ENCODE measurements at places on chromosomes 12 and 14. TPM values are rescaled to one million over a fixed set of nuclear protein-coding genes. Genes with fewer than 3 reads are reported as not detected.

ZC3H10 gene
- polyA plus RNA-seq: 3.7 TPM

- no peak for DNase-seq
Observed at GRCh38 chr12:87656311-87656710, 372.9 kb downstream of the C12orf50 start.

- DNase-seq: no peak
Observed at GRCh38 chr14:90499908-90500664, 103.3 kb downstream of the CALM1 start.

DNA sequence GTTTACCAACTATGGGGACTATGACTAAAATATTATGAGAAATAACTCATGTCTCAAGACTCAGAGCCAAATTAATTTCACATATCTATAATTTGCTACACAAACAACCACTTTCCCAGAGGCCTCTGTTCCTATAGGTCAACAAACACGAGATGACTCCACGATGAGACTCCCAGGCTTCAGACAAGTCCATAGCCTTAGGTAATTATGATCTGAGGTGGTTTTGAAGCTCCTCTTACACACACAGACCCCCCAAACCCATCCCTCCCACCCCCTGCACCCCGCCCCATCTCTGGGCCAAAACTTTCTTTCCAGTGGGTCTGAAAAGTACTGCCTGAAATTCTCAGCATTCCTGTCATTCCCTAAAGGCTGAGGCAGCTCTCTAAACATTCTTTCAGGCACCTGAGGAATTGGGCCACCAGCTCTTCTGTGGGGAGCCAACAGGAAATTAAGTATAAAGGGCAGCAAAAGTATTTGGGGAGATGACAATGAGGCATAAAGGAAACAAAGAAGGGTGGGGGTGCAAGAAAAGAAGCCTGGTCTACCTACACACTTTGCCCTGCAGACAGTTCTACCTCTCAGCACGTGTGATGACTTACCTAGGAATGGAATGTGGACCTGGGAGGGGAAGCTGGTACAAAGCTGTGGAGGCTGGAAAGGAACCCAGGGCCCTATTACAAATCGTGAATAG lies 143.6 kb downstream of the PAWR start:
- DNase-seq: no peak

DNA sequence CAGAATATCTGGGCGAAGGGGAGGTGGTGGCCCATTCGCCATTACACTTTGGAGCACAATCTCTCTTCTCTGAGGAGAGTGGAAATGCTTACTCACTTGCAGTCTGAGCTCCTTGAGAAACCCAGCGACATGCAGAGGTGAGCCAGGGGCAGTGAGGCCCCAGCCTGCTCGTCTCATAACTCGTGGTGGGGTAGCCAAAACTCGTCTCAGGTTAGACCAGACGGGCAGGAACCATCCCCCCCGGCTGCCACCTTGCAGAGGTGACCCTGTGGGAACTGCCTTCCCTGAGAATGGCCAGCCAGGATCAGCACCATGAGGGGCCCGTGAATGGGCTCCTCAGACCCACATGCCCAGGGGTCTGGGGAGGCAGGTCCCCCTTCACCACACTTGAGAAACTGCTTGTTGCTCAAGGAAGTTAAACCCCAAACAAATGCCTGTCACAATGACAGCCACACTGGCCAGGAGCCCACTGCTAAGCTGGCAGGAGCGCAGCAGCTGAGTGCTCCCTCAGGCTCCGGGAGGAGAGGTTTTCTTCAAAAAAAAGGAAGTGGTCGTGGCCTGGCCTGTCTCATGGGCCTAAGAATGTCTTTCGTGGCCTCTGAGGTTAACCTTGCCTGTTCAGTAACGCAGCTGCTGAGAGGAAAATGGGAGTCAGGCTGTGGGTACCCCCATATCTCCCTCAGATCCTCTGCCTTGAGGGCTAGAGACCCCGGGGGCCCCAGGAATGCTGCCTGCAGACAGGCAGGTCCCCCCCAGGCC lies 9.2 kb upstream of the ALDH2 start:
- DNase-seq: peak; percentile 24

DNA sequence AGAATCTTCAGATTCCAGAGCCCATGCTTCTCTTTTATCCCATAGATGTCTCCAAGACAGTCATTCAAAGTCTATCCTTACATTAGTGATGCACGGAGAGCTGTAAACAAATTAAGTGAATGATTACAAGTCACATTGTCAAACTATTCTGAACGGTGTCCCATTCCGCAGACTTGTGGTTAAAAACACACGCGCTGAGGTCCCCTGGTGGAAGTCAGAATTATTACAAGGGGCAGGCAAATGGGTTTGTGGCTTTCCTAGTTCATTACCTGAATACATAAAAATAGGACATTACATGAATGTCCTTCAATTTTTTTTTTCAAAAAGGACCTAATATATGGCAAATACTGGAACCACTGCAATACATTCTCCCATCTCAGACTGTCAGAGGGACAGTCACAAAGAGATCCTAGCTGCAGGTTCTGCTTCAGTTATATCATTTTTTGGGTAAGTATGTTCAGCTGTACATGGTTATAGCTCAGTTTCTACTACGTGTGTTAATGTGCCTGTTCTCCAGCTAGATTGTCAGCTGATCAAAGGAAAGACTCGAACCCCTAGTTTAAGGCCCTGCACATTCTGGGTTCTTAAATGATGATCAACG lies 53.1 kb upstream of the STON2 start:
- DNase-seq: peak; percentile 21

- DNase-seq: no peak
Observed at GRCh38 chr12:46110928-46111699, 120.7 kb upstream of the SCAF11 start.

- no peak for DNase-seq
Observed at GRCh38 chr14:24165785-24166184, 4.7 kb downstream of the IRF9 start.

DNA sequence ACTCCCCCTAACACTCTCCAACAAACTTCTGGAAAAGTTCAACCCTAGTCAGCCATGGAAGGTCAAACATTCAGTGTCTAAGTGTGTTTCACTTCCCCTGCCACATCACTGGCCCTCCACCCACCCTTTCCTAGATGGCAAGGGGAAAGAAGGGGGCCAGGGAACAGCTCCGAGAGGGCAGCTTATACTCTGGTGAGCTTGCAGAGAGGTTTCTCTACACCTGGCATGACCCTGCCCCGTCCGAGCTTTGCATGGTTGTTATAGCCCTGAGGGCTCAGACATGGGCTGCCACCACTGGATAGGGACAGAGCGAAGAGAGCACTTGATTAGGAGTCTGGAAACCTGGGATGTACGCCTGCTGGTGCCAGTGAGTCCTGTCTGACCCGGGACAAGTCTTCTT lies 4.0 kb downstream of the ACVRL1 start:
- DNase-seq: no peak

GRCh38 chr12:82040987-82041743 lies 282.0 kb upstream of the PPFIA2 start:
- DNase-seq: no peak

- DNase-seq: no peak
Observed at GRCh38 chr14:89382901-89383845, 33.9 kb downstream of the FOXN3 start.

All from CD4-positive, CD25-positive, alpha-beta regulatory T cell (primary cell).